Suprapubic skin (tissue), 4 donors: ENCODE measurements at places on chromosomes 6 and 20. TPM values are rescaled to one million over a fixed set of nuclear protein-coding genes. Genes with fewer than 3 reads are reported as not detected.

Gene LINC00237
- 0.83 TPM for total RNA-seq

Gene CRISP2
- not detected for total RNA-seq

Gene RNF39
- 48.4 TPM for total RNA-seq

Gene OARD1
- total RNA-seq, result 29.2 TPM

- H3K36me3 ChIP-seq, result no peaks in the 10 kb centered on the region
- no peaks in the 10 kb centered on the region for H3K27me3 ChIP-seq
- H3K27ac ChIP-seq, result no peak overlapping the region
- H3K4me1 ChIP-seq, result no peaks in the 10 kb centered on the region
- DNase-seq, result no peak
These were observed 26.3 kb upstream of the EPM2A start for GRCh38 chr6:145761584-145761983.

DNA sequence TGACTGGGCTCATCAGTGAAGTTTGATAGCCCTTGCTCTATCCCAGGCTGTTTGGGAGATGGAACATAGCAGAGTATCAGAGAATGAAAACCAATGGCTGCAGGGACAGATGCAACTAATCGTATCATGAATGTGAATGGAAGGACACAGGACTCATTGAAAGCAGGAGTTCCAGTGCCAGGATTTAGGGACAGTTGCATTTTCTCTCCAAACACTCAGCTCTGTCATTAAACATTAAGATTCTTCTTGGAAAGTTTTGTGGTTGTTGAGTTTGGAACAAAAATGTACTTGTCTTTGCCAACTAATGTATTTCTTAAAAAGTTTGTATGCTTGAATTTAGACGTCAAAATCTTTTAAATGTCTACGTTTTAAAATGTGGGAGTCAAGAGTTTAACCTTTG lies 31.0 kb upstream of the GSTA5 start:
- no peaks in the 10 kb centered on the region for H3K4me1 ChIP-seq
- DNase-seq, result no peak
- H3K36me3 ChIP-seq, result no peaks in the 10 kb centered on the region
- no peaks in the 10 kb centered on the region for H3K27me3 ChIP-seq
- H3K27ac ChIP-seq, result no peak overlapping the region

DNA sequence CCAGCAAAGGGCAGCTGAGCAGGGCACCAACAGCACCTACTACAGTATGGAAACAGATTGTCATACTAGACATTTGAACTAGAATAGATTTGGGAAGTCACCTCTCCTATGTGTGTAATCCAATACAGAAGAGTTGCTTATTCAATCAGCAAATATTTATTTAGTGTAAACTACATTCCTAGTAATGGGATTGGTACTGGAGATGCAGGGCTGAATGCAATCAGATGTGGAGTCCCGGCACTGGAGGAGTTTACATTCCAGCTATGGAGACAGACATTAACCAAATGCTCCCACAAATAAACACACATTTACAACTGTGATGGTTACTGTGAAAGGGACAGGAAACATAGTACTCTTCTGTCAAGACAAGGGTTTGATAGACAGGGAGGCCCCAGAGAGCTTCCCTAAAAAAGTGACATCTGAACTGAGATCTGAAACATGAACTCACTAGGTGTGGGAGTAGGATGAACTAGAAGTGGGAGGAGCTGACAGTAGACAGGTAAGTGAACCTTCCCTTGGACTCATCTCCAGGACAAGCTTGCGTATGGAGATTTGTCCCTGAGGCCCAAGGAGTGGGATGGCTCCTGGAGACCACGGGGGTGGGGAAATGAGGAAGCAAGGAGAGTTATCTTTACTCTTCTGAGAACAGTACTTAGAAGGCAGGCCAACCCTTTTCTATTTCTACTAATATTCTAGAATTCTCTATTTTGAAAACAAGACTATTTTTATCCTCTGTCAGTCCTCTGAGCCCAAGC lies 420.5 kb downstream of the MAFB start:
- no peaks in the 10 kb centered on the region for H3K27me3 ChIP-seq
- no peak overlapping the region for H3K4me3 ChIP-seq
- no peak for DNase-seq
- H3K4me1 ChIP-seq, result peaks cover 3% of the 10 kb centered on the region
- no peak overlapping the region for H3K27ac ChIP-seq
- no peaks in the 10 kb centered on the region for H3K36me3 ChIP-seq

DNA sequence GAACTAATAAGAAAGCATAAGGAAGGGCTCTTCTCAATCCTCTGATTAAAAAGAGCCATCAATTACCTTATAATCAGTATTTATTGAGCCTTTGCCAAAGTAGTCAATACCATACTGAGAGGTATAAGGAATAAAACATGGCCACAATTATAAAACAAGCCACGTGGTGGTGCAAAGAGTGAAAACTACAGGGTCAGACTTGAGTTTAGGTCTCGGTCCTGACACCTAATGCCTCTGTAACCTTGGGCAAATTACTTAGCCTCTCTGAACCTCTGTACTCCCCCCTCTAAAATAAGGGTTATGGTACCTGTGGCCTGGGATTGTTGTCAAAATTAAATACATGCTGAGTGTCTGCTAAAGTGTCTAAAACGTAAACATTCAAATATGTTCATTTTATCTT lies 11.8 kb downstream of the TRIM10 start:
- H3K36me3 ChIP-seq, result no peaks in the 10 kb centered on the region
- DNase-seq, result no peak
- no peaks in the 10 kb centered on the region for H3K4me1 ChIP-seq
- no peak overlapping the region for H3K4me3 ChIP-seq
- H3K27ac ChIP-seq, result no peak overlapping the region
- H3K27me3 ChIP-seq, result peaks cover 30% of the 10 kb centered on the region

DNA sequence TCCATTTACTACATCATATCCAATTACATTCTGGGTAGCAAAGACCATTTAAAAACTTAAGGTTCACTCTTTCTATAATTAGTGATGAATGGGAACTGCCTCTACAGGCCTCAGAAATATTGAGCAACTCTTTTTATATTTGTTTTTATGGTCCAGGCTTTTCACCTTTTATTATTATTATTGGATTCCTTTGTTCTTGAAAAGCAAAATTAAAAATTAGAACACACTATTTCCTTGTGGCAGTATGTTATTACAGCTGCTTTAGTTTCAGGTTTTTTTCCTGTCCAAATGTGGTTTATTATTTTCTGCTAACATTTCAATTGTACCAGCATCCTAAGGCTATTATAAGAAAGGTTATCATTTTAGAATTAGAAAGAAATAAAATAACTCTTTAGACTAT lies 150.1 kb downstream of the FARS2 start:
- no peaks in the 10 kb centered on the region for H3K36me3 ChIP-seq
- DNase-seq, result no peak
- H3K27me3 ChIP-seq, result no peaks in the 10 kb centered on the region
- H3K4me3 ChIP-seq, result no peak overlapping the region

DNA sequence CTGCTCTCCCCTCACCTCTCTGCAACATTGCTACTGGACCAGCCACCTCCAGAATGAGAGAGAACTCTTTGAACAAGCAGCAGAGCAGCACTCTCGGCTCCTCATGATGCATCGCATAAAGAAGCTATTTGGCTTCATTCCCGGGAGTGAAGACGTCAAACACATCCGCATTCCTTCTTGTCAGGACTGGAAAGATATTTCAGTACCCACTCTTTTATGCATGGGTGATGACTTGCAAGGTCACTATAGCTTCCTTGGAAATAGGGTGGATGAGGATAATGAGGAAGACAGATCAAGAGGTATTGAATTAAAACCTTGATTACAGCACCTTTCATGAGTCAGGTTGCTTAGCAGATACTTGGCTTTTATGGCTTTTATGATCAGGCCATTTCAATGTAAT lies 4.3 kb downstream of the CALHM4 start:
- H3K4me3 ChIP-seq, result no peak overlapping the region
- H3K36me3 ChIP-seq, result no peaks in the 10 kb centered on the region
- H3K27me3 ChIP-seq, result no peaks in the 10 kb centered on the region
- no peak overlapping the region for H3K27ac ChIP-seq
- H3K4me1 ChIP-seq, result peaks cover 4% of the 10 kb centered on the region

DNA sequence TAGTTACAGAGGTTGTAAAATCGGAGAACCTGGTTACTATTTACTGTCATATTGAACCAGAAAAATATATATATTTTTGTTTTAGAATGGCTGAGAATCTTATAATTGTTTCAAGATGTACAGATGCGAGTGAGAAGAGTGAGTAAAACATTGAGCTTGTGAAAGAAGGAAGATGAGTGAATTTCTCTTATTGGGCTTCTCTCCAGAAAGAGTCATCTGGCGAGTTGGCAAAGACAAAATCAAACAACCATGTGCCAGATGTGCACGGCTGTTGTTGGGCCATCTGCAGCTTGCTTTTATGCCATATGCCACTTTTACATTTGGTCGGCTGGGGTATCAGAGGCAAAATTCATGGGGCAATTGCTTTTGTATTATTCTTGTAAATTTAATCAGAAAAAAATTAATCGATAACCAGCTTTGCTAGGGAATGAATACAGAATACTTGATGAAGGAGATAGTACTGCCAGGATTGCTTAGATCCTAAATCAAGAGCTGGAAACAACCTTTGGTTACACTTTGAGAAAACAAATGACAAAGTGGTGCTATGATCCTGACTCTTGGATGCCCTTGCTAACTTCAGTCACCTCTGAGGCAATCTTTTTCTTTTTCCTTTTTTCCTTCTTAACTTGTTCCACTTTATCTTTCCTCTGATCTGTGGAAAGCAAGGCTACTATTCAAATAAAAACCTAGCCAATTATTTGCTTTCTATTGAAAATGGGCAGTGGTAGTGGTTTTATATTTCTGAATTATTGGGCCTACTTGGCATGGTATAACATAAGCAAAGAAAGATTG lies 97.1 kb upstream of the GRIK2 start:
- H3K4me3 ChIP-seq, result no peak overlapping the region
- H3K27me3 ChIP-seq, result no peaks in the 10 kb centered on the region
- no peaks in the 10 kb centered on the region for H3K4me1 ChIP-seq
